ENCODE measurements at places on chromosomes 6 and 20.

DNA sequence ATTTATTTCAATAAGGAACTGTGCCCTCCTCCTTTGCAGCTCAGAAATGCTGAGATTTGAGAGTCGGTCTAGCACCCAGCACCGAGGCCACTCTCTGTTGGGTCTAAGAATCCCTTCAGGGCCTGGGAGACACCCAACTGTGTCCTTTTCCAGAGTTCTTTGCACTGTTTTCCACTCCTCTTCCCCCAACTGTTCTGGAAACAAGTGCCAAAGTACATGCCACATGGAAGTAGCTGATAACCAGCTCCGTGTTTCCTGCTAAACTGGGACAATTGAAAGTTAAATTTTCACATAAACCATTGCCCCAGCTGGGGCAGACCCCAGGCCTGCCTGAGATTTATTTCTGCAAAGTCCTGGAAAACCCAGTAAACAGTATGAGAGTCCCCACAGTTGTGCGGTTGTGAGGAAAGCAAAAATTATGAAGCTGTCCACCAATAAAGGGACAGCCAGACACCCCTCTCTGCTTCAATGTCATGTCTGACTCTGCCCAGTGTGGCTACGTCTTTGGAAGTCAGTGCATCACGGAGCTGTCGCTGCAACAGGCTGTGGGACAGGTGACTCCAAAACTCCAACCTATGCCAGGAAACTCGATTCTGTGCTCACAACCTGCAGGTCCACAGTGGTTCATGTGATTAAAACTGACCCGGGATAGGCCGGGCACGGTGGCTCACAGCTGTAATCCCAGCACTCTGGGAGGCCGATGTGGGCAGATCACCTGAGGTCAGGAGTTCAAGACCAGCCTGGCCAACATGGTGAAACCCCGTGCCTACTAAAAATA lies 178.0 kb upstream of the AFDN start:
- no peak for DNase-seq

DNA sequence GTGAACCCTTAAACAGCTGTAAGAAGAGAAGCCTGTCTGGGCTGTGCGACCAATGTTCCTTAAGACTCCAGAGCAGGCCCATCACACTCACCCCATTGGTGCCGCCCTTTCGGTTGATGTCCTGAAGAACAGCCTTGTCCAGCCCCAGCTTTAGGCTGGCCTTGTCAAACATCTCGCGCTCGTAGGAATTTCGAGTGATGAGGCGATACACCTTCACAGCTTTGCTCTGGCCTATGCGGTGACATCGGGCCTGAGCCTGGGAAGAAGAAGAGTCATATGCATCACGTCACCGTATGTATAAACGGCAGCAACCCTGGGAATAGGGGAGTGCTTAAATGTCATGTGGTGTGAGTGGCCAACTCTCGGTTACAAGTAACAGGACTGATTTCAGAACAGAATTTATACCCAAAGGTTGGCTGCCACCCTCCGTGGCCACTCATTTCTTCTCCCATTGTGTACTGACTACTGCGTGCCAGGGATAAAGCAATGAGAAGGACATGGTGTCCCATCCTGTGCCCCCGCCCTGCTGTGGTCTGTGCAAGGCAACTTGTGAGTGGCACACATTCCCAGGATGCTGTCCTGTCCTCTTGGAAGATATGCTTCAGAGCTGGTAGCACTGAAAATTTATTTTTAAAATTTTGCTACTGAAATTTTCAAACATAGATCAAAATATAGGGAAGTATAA lies 90.7 kb upstream of the EMILIN3 start:
- DNase-seq = no peak

GRCh38 chr6:52538901-52539354 lies 37.9 kb downstream of the TRAM2 start:
- DNase-seq = no peak

- no peak for DNase-seq
Observed at GRCh38 chr6:19478992-19479391, 358.2 kb upstream of the ID4 start.

- DNase-seq = no peak
Observed at GRCh38 chr6:20791944-20792343, 257.7 kb downstream of the CDKAL1 start.

DNA sequence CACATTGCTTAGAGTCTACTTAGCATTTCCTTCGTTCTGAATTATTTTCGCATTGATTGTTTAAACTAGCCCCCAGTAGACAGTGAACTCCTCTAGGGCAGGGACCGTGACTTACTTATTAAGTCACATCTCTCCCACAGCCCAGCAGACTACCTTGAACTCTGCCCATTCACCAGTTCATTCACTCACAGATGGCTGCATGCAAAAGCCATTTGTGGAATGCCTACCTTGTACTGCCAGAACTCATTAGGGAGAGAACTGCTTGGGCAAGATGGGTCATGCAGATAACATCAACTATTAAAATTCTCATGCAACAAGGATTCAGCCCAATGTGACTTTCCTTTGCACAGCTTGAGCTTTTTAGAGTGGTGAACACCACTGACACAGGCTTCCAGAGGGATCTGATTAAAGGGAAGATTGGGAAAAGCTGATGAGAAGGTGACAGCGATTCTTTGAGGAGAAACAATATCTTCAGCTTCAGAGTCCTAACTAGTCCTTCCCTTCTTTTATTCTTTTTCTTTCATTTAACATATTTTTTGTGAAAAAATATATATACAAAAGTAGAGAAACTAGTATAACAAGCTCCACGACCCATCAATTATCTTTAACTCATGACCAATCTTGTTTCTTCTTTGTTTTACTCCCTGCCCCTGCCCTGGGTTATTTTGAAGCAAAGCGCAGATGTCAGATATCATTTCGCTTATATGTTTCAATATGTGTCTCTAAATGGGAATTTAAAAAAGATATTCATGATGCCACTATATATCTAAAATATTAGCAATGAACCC lies 273.9 kb downstream of the CDC5L start:
- no peak for DNase-seq

GRCh38 chr6:13117570-13117969 lies 210.8 kb downstream of the TBC1D7 start:
- DNase-seq = no peak

DNA sequence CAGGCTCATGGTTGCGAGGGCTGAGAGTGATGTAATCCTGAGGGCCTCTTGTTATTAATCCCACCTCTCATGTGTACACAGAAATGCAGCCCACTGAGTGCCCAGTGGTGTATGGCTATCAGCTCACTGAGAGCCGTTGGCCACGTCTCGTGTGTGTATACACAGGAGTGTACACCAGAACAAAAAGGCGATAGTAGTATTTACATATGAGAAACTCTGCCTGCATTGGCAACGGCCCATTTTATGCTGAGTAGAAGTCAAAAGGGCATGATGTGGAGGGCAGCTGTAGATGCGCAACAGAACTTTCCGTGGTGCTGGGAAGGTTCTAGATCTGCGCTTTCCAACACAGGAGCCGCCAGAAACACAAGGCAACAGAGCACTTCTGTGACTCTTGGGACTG lies 28.9 kb upstream of the CDH4 start:
- DNase-seq = no peak

GRCh38 chr20:3871550-3872265 lies 17.5 kb upstream of the PANK2 start:
- no peak for DNase-seq

- no peak for DNase-seq
Observed at GRCh38 chr6:28589234-28589956, 63.7 kb downstream of the GPX5 start.

DNA sequence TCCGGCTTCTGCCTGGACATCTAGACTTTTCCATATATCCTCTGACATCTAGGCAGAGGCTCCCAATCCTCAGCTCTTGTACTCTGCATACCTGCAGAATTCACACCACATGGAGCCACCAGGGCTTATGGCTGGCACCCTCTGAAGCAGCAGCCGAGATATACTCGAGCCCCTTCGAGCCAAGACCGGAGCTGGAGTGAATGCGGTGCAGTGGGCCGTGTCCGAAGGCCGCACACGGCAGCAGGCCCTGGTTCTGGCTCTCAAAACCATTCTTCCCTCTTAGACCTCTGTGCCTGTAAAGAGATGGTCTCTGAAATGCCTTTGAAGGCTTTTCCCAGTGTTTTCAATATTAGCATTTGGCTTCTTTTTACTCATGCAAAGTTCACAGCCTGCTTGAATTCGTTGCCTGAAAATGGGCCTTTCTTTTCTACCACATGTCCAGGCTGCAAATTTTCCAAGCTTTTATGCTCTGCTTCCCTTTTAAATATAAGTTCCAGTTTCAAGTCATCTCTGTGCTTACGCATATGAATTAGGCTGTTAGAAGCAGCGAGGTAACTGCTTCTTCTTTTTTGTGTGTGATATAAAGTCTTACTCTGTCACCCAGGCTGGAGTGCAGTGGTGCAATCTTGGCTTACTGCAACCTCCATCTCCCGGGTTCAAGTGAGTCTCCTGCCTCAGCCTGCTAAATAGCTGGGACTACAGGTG lies 3.8 kb upstream of the SIRPB1 start:
- DNase-seq = no peak

DNA sequence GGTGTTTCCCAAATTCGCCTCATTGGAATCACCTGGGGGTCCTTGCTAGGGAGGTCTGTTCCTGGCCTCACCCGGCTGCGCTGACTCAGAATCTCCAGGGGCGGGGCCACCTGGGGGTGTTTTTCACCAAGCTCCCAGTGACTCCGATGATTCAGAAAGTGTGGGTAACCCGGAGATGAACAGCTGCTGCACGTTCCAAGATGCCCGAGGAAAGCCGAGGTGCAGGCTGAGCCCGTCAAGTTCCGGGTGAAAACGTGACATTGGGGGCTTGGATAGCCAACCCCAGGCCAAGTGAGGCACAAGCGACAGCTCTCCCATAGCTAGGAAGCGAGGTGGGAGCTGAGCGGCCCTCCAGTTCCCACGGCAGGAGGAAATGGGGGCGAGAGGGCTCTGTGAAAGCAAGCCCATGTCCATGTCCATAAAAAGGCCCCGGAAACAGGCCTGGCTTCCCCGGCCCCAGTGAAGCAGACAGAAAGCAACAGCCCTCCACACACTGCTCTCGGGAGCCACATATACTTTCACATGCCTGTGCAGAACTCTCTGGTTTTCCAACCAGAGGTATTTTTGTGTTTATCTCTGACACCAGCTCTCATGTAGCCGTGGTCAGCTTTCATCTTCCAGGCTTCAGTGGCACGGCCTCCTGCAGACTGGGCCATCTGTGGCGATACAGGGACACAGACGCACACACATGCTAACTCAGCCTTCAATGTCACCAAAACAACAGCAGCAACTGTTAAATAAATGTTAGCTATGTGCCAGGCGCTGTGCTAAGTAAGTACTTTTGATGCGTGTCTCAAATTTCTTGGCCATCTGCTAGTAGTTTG lies 90.7 kb upstream of the CCDC28A start:
- DNase-seq = no peak

- DNase-seq = no peak
Observed at GRCh38 chr6:125020385-125020784, 58.1 kb downstream of the RNF217 start.

DNA sequence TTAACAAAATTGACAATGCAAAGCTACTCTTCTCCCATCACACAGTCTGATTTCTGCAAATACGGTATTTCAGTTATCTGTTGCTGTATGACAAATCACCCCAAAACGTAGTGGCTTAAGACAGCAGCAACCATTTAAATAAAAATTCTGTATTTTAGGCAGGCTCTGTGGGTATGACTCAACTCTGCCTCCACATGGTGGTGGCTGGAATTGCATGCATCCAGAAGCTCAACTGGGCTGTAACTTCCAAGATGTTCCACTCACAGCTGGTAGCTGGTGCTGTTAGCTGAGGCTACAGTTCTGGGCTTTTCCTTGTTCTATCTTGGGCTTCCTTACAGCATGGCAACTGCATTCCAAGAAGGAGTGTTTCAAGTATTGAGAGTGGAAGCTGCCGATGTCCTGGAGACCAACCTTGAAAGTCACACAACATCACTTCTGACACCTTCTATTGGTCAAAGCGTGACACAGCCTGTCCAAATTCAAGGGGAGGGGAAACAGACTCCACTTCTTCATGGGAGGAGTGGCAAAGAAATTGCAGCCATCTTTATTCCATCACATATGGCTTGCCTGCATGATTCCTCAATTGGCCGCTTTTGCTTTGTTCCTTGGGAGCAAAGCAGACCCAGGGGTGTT lies 39.7 kb upstream of the TULP1 start:
- peak; percentile 58 for DNase-seq

DNA sequence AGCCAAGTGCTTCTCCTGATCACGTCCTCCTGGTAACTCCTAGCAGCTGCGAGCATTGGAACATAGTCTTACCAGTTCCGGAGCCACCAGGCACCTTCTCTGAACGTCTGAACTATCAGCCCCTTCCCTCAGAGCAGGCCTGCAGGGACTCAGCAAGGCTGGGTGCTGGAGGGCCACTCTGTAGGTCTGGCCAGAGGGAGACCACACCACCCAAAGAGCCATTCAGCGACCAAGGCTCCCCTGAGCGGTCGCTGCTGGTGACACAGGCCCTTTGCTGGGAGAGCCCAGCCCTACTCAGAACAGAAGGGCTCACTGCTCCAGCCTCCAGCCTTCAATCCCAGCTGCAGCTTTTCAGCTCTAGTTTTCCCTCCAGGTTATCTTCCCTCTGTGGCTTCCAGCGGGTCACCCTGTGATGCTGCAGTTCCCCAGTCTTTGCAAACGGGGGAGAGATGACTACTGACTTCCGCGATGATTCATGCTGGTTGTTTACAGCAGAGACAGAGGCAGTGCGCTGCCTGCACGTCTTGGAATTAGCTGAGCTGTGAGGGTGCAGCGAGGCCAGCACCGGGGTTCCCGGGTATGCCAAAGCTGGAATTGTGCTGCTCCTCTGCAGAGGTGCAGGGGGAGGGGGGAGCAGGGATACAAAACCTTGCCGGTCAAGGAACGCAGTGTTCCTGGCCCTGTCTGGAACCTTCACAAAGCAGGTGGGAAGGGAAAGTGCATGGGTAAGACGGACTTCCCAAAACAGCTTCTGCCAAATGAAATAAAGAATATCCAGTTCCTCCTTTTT lies 161.4 kb downstream of the LY86 start:
- DNase-seq = peak; percentile 6

DNA sequence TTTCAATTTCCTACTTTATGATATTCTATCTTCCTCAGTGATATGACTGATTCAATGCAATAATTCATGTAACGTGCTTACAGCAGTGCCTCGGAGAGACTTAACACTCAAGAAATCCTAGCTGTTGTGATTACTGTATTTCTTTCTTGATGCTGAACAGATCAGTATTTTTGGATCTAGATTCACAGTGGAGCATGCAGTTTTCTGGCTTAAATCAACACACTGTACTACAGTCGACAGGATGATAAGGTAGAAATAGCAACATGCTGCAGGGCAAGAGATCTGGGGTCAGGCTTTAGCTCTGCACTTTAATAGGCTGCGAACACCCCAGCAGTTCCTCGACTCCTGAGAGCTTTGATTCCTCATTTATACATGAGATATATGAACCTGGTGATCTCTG lies 161.0 kb downstream of the AIG1 start:
- no peak for DNase-seq

GRCh38 chr20:40493549-40493948 lies 195.5 kb downstream of the MAFB start:
- DNase-seq = no peak
